Smooth muscle cell of the umbilical artery (primary cell): ENCODE measurements at places on chromosomes 4 and X. TPM values are rescaled to one million over a fixed set of nuclear protein-coding genes. Genes with fewer than 3 reads are reported as not detected.

Gene L1CAM
- total RNA-seq: 0.59 and 2.6 TPM in 2 replicates

Gene IL3RA
- not detected in 2 replicates for total RNA-seq

Gene NPY1R
- total RNA-seq: under 0.01 TPM in 1 of 2 replicates, not detected in the other

Gene LUZP4
- total RNA-seq: not detected in 2 replicates

Gene KLHL4
- total RNA-seq: 6.8 and 7.1 TPM in 2 replicates

Gene MAEA
- 58.5 and 67.5 TPM in 2 replicates for total RNA-seq

Gene CYBB
- not detected in 2 replicates for total RNA-seq

Gene CXCL1
- 69.7 and 261 TPM in 2 replicates for total RNA-seq

Gene PGAM4
- total RNA-seq: 0.30 TPM in 1 of 2 replicates, not detected in the other

Gene RBM10
- total RNA-seq: 44.2 and 61.1 TPM in 2 replicates

Gene TRIM60
- not detected in 2 replicates for total RNA-seq

Gene FAM114A1
- 437 and 526 TPM in 2 replicates for total RNA-seq

Gene ANKRD50
- total RNA-seq: 140 and 169 TPM in 2 replicates

Gene PPEF1
- 0.30 TPM in 1 of 2 replicates, not detected in the other for total RNA-seq

Gene NEUROG2
- total RNA-seq: not detected in 2 replicates

Gene PLXNB3
- total RNA-seq: 6.2 and 24.6 TPM in 2 replicates

Gene ZNF674
- total RNA-seq: 8.3 and 8.4 TPM in 2 replicates

Gene F11
- total RNA-seq: not detected in 2 replicates

Gene UBQLN2
- total RNA-seq: 12.8 and 20.1 TPM in 2 replicates

Gene UGT2B11
- total RNA-seq: not detected in 2 replicates

Gene GK
- total RNA-seq: 5.2 and 14.8 TPM in 2 replicates

Gene WNK3
- total RNA-seq: 2.4 and 3.2 TPM in 2 replicates

Gene HHIP
- 0.59 and 13.1 TPM in 2 replicates for total RNA-seq

Gene NWD2
- total RNA-seq: not detected in 2 replicates

Gene BLOC1S4
- total RNA-seq: 19.6 and 21.3 TPM in 2 replicates

Gene LNX1
- 2.0 and 4.5 TPM in 2 replicates for total RNA-seq

Gene RPS6KA3
- total RNA-seq: 60.3 and 92.4 TPM in 2 replicates

Gene ARHGAP36
- total RNA-seq: not detected in 2 replicates

Gene DRD5
- total RNA-seq: not detected in 2 replicates

Gene PDLIM3
- 135 and 158 TPM in 2 replicates for total RNA-seq

Gene TMPRSS11B
- total RNA-seq: not detected in 2 replicates

Gene PAGE2
- not detected in 2 replicates for total RNA-seq

Gene SLITRK4
- 3.6 and 6.6 TPM in 2 replicates for total RNA-seq

Gene RASSF6
- total RNA-seq: 0.05 TPM in 1 of 2 replicates, not detected in the other

Gene ZBED1
- 27.9 and 44.9 TPM in 2 replicates for total RNA-seq

Gene PTPN13
- 46.9 TPM in 2 replicates for total RNA-seq

Gene PCDH18
- 9.7 and 30.0 TPM in 2 replicates for total RNA-seq

Gene IGFBP7
- total RNA-seq: 1,361 and 2,028 TPM in 2 replicates

Gene CFI
- total RNA-seq: 1.2 and 9.2 TPM in 2 replicates

Gene TMPRSS11F
- total RNA-seq: not detected in 2 replicates

Gene ELOVL6
- 18.1 and 50.9 TPM in 2 replicates for total RNA-seq

Gene GYG2
- 3.3 and 15.4 TPM in 2 replicates for total RNA-seq
